A549 treated with AZD2906 at 1 μM for 4 hours (cell line): ENCODE measurements at places on chromosomes 6 and 20. TPM values are rescaled to one million over a fixed set of nuclear protein-coding genes. Genes with fewer than 3 reads are reported as not detected.

The GRM1 gene
- 0.01 to 0.03 TPM (median 0.01 TPM) in 5 replicates for total RNA-seq

The PRR18 gene
- 0.11 to 0.25 TPM (median 0.15 TPM) in 5 replicates for total RNA-seq

The FLOT1 gene
- 83.5 to 93.1 TPM (median 90.0 TPM) in 5 replicates for total RNA-seq

The KDM1B gene
- 6.7 to 7.6 TPM (median 7.3 TPM) in 5 replicates for total RNA-seq

The FBXO5 gene
- total RNA-seq: 18.8 to 24.5 TPM (median 19.0 TPM) in 5 replicates

The SNAP25 gene
- total RNA-seq: 13.3 to 18.4 TPM (median 16.2 TPM) in 5 replicates

The MDFI gene
- total RNA-seq: 0.52 to 1.1 TPM (median 0.58 TPM) in 5 replicates

The EYS gene
- 0.02 to 0.11 TPM (median 0.10 TPM) in 4 of 5 replicates, not detected in the other for total RNA-seq

The ZNF334 gene
- not detected in 5 replicates for total RNA-seq

The MICB gene
- total RNA-seq: 5.8 to 6.5 TPM (median 6.2 TPM) in 5 replicates

The CST4 gene
- total RNA-seq: 0.14 TPM in 1 of 5 replicates, not detected in the others

The HEBP2 gene
- total RNA-seq: 17.6 to 35.6 TPM (median 34.4 TPM) in 5 replicates

The PKHD1 gene
- total RNA-seq: not detected in 5 replicates

The PRSS16 gene
- total RNA-seq: 3.2 to 3.5 TPM (median 3.5 TPM) in 5 replicates

The DNAH8 gene
- not detected in 5 replicates for total RNA-seq

The HEY2 gene
- total RNA-seq: 0.03 to 0.10 TPM (median 0.05 TPM) in 4 of 5 replicates, not detected in the other

The SIRPA gene
- total RNA-seq: 19.4 to 23.0 TPM (median 22.5 TPM) in 5 replicates

The VEGFA gene
- 28.6 to 31.0 TPM (median 30.3 TPM) in 5 replicates for total RNA-seq

The EFCAB8 gene
- 0.01 TPM in 1 of 5 replicates, not detected in the others for total RNA-seq

The ESR1 gene
- not detected in 5 replicates for total RNA-seq

The PRL gene
- not detected in 5 replicates for total RNA-seq

The COL9A3 gene
- 0.32 to 0.69 TPM (median 0.63 TPM) in 5 replicates for total RNA-seq

The PTCHD4 gene
- total RNA-seq: 0.02 to 0.05 TPM (median 0.04 TPM) in 4 of 5 replicates, not detected in the other

The HAO1 gene
- not detected in 5 replicates for total RNA-seq

The NCOA5 gene
- 18.3 to 22.3 TPM (median 20.4 TPM) in 5 replicates for total RNA-seq

The LPA gene
- total RNA-seq: 0.06 to 0.15 TPM (median 0.07 TPM) in 5 replicates

The TRDN gene
- total RNA-seq: not detected in 5 replicates

The PXDC1 gene
- total RNA-seq: 16.8 to 22.2 TPM (median 19.5 TPM) in 5 replicates

The ARG1 gene
- total RNA-seq: not detected in 5 replicates

The BTN1A1 gene
- not detected in 5 replicates for total RNA-seq

The REM1 gene
- total RNA-seq: 0.59 to 1.3 TPM (median 0.90 TPM) in 5 replicates

The PPP1R14C gene
- total RNA-seq: 3.4 to 4.0 TPM (median 3.5 TPM) in 5 replicates

The TMEM181 gene
- total RNA-seq: 12.0 to 14.6 TPM (median 13.1 TPM) in 5 replicates

The NOX3 gene
- total RNA-seq: not detected in 5 replicates

The FGD2 gene
- total RNA-seq: not detected in 5 replicates

The PAK5 gene
- total RNA-seq: not detected in 5 replicates

The HINT3 gene
- 5.7 to 6.6 TPM (median 6.1 TPM) in 5 replicates for total RNA-seq

The RFX6 gene
- not detected in 5 replicates for total RNA-seq

The NTSR1 gene
- 0.05 to 0.12 TPM (median 0.09 TPM) in 5 replicates for total RNA-seq

The ZNF512B gene
- 10.2 to 13.7 TPM (median 11.8 TPM) in 5 replicates for total RNA-seq

The TGM2 gene
- 368 to 554 TPM (median 506 TPM) in 5 replicates for total RNA-seq
